Right renal pelvis (tissue), 4 donors: ENCODE measurements at places on chromosomes 13 and 19. TPM values are rescaled to one million over a fixed set of nuclear protein-coding genes. Genes with fewer than 3 reads are reported as not detected.

DNA sequence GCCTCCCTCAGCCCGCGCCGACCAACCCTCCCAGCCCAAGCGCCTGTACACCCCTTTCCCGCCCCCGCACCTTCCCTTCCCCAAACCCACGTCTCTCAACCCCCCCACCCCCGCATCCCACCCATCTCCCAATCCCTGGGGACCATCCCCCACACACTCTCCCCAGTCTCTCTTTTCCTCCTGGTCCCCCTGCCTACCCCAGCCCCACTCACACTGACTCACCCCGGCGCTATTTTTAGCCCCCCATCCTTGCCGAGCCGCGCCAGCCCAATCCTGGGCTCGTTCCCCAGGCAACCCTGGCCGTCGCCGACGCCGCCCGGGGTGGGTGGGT, 11.7 kb downstream of the CIC start:
- DNase-seq: no peak

GRCh38 chr13:98484289-98485219, 92.4 kb downstream of the STK24 start:
- DNase-seq: peak; percentile 81

GRCh38 chr19:3978145-3978544, 7.1 kb downstream of the EEF2 start:
- no peak for DNase-seq

- DNase-seq: no peak
These were observed 95.7 kb downstream of the KCTD12 start for GRCh38 chr13:76790526-76790925.

The ZNF284 gene
- polyA plus RNA-seq: 3.5 TPM

The PLIN4 gene
- polyA plus RNA-seq: 0.60 TPM

The ERICH6B gene
- polyA plus RNA-seq: 1.1 TPM

GRCh38 chr19:43804432-43804831, 2.2 kb upstream of the LYPD5 start:
- no peak for DNase-seq
